Peyer's patch (tissue), 4 donors: ENCODE measurements at places on chromosomes 11 and 22. TPM values are rescaled to one million over a fixed set of nuclear protein-coding genes. Genes with fewer than 3 reads are reported as not detected.

DNA sequence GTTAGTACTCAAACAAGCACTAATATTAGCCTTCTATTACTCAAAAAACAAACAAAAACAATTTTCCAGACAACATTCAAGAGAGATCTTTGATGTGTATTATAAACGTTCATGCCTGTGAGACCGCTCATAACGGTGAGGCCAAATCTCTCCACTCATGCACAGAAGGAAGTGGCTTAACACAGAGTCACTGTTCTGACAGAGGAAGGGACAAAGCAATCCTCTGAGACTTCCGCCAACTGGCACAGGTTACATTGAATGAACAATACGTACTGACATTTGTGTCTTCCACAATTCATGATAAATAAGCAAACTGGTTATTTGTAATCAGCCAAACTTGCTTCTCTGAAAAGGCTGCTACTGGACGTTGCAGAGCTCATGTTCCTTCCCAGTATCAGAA, 30.5 kb downstream of the CHKA start:
- no peak for DNase-seq

DNA sequence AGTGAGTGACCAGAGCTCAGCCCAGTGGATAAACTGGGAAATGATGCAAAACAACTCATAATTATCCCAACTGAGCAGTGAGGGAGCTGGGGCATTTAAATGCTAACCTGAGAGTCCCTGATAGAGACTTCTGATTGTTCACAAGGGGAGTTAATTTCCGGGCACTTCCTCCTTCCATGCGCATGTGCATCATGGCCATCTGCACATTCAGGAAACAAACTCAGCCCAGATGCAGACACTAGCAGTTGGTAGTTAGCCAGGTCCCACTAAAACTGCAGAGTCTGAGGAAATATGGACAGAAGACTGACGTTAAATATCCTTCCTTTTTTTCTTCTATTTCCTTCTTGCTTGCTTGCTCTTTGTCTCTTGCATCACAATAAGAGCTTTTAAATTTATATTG, 852.1 kb upstream of the LRRC4C start:
- no peak for DNase-seq

DNA sequence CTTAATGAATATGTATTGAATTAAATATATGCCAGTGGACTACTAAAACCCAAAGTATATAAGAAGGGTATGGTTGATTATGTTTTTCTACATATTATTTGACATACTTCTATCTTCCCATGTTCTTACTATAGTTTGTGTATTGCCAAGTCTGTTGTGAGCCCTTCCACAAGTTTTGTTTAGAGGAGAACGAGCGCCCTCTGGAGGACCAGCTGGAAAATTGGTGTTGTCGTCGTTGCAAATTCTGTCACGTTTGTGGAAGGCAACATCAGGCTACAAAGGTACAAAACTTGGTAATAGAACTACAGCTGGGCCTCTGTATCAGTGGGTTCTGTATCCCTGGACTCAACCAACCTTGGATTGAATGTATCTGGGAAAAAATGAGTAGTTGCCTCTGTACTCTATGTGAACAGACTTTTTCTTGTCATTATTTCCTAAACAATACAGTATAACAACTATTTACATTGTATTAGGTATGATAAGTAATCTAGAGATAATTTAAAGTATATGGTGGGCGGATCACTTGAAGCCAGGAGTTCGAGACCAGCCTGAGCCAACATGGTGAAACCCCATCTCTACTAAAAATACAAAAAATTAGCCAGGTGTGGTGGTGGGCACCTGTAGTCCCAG, 38.7 kb upstream of the TTC36 start:
- DNase-seq: peak; percentile 80

The FERMT3 gene
- total RNA-seq: 15.1 TPM

- no peak for DNase-seq
Observed at GRCh38 chr22:37328017-37328416, 45.7 kb downstream of the CYTH4 start.

GRCh38 chr11:17473071-17473744, 3.4 kb downstream of the ABCC8 start:
- DNase-seq: no peak

DNA sequence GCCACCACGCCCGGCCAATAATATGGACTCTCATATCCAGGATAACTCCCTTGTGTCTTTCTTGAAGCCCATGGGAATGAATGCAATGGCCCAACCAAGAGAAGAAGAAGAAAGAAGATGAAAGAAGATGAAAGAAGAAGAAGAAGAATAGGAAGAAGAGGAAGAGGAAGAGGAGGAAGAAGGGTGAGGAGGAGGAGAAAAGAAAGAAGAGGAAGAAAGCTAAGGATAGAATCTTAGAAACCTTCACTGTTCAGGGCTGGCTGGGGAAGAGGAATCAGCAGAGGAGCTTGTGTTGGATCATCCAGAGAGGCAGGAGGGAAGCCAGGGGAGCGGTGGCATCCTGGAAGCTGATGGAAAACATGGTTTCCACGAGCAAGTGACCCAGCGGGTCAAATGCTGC, 28.9 kb downstream of the MCHR1 start:
- DNase-seq: no peak

DNA sequence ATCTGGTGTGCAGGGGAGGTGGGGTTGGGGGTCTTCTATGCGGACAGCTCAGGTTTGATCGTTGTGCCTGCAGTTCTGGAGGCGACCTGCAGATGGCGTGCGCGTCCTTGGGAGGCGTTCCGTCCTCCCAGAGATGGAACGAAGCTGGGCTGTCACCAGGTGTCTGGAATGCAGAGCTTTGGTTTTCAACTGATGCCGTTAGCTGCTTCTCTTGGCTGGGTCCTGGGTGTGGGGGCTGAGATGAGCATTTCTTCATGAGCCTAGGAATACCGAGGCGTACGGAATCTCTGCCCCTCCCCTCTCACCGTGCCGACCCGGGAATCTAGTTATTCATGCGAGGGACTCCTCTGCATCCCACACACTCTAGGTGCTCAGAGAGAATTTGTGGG, 98.6 kb downstream of the CEP164 start:
- DNase-seq: peak; percentile 79

The C22orf31 gene
- not detected for total RNA-seq

The FOLH1 gene
- total RNA-seq: not detected

DNA sequence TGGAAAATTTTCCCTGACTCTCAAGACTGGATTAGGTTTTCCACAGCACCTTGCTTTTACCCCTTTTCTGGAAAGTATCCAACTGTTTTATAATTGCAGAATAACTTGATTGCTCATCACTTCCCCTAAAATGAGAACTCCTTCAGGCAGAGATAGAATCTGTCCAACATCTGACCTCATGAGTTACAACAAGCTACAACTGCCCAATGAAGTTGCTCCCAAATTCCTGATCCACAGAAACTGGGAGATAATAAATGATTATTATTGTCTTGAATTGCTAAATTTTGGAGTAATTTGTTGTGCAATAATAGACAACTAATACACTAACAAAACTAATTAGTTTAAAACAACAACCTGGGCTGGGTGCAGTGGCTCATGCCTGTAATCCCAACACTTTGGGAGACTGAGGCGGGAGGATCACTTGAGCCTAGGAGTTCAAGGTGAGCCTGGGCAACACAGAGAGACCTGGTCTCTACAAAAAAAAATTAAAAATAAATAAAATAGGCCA, 10.0 kb upstream of the CCDC83 start:
- DNase-seq: no peak

The LRRC10B gene
- total RNA-seq: 0.35 TPM

DNA sequence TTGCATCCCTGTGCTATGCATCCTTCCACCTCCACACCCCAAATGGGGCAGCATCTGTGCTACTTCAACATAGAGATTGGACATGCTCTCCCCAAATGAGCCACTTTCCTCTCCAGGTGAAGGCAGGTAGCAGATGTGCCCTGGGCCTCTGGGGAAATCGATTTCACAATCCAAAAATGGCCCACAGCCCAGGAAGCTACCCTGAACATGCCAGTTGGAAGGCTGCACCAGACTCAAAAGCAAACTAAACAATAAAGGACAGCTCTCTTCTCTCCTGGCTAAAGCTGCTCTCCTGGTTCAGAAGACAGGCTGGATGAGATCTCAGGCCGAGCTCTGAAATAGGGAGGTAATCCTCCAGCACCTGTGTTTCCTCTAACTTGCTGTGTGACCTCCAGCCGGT, 19.7 kb downstream of the ISX start:
- no peak for DNase-seq

The ZBTB16 gene
- 154 TPM for total RNA-seq

GRCh38 chr11:19676475-19677380, 35.9 kb upstream of the NAV2 start:
- DNase-seq: no peak

DNA sequence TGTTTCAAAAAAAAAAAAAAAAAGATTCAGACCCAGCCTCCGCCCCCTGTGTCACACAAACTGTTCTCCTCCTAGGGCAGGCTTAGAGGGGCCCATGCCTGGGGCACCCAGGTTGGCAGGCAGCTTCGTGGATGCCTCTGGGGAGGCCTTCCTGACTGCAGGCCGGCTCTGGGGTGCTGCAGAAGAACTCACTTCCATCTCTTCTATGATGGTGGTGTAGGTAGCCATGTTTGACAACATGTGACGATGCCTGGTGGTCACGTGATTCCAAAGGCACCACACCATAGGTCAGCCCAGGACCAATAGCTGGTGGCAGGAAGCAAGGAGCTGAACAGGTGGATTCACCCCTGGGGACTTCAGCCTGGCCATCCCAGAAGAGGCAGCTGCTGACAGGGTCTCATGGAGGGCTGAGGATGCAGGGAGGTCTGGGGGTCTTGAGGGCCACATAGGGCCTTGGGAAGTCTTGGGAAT, 24.1 kb upstream of the CELSR1 start:
- no peak for DNase-seq

The TMEM151A gene
- total RNA-seq: not detected

- DNase-seq: no peak
Observed at GRCh38 chr11:1469287-1469910, 17.2 kb downstream of the MOB2 start.

GRCh38 chr11:105156231-105156630, 16.7 kb upstream of the CARD18 start:
- no peak for DNase-seq

The EFCAB6 gene
- total RNA-seq: 4.4 TPM

DNA sequence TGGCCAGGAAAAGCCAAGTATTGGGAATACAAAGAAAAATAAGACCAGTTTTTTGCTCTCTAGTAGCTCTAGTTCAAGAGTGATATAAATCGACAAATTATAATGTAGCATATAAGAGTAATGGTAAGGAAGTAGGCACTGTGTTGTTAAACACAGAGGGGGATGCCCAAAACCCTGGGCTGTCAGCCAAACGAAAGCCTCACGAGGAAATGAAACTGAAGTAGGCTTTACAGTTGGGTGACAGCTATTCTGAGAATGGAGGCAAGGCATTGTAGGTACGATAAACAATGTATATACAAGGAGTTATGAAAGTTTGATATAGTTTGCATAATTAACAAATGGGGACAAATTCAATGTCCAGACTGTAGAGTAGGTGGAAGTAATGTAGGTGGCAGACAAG, 176.4 kb downstream of the FAM181B start:
- peak; percentile 22 for DNase-seq

- peak; percentile 79 for DNase-seq
Observed at GRCh38 chr11:117833401-117833891, 8.9 kb upstream of the FXYD2 start.

The SYT13 gene
- total RNA-seq: 28.0 TPM

GRCh38 chr11:118910309-118911112, 15.2 kb downstream of the BCL9L start:
- peak; percentile 71 for DNase-seq

- no peak for DNase-seq
Observed at GRCh38 chr22:38450234-38450797, 4.7 kb downstream of the KCNJ4 start.

GRCh38 chr11:96134602-96135001, 208.4 kb downstream of the MAML2 start:
- no peak for DNase-seq

DNA sequence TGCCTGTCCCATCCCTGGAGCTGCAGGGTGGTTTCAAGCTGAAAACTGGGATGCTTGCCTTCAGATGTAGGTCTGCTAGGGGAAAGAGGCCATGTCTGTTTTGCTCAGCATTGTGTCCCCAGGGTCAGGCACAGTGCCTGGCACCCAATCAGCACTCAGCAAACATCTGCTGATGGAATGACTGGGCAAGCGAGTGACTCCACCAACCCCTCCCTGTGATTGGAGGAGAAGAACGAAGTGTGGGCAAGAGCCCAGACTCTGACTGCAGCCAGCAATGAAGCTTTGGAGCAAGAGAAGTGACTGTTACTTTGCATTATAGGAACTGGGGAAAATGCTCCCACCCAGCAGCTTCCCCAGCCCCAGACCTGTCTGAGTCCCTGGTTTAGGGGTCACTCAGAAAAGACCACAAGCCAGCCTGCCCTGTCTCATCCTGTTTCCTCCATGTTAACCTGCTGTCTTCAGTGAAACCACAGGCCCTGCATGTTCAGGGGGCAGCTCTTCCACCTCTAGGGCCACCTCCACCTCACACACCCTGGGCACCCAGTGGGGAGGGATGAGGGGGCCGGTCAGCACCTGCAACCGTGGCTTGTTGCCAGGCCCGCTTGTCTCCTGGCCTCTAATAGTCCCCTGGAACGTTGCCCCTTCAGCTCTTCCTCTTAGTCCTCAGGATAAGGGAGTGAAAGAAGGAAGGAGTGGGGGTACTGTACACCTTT, 147.4 kb downstream of the TRIM29 start:
- no peak for DNase-seq

The SCARF2 gene
- 5.5 TPM for total RNA-seq

DNA sequence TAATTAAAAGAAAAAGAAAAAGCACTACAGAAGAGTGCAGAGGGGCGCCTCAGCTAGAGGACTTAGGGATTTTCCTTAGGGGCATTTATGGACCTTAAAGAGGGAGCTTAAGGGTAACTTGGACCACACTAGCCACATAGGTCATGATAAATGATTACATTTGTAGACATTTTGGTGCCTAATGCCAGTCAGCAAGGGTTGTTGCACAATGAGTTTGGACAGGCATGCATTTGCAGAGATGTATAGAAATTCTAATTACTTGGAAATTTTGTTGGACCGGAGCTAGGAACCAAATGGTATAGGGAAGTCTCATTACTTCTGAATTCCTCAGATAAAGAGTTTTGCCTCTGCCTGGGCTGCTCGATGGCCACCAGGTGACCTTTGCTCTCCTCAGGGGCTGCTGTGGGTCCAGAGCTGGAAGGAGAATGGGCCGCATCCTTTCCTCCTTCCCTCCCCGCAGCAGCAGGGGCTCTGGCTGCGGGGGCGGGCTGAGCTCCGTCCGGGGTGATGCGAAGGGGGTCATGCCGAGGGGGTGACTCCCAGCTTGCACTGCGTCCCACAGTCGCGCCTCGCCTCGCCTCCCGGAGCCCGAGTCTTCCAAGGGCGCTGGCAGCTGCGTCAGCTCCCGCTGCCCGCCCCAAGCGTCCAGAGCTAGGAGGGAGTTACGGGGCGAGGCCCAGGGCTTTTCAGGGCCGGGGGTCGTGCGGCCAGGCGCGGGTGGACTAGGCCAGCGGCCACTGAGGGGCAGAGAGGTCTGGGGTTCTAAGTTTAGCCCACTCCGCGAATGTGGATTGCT, 20.3 kb upstream of the MALAT1 start:
- peak; percentile 71 for DNase-seq

The OR51A7 gene
- total RNA-seq: not detected

- DNase-seq: no peak
Observed at GRCh38 chr11:3709977-3710376, 38.8 kb upstream of the CHRNA10 start.

The RFPL2 gene
- total RNA-seq: not detected

The MUC5AC gene
- not detected for total RNA-seq

The RPS13 gene
- 361 TPM for total RNA-seq

The KIRREL3 gene
- not detected for total RNA-seq

- DNase-seq: peak; percentile 39
Observed at GRCh38 chr11:3880724-3881123, 25.3 kb downstream of the STIM1 start.
